ENCODE measurements at places on chromosomes 13 and 19. TPM values are rescaled to one million over a fixed set of nuclear protein-coding genes. Genes with fewer than 3 reads are reported as not detected.
A peak's percentile ranks its signal among the peaks of the same experiment; 100 is the strongest.

DNA sequence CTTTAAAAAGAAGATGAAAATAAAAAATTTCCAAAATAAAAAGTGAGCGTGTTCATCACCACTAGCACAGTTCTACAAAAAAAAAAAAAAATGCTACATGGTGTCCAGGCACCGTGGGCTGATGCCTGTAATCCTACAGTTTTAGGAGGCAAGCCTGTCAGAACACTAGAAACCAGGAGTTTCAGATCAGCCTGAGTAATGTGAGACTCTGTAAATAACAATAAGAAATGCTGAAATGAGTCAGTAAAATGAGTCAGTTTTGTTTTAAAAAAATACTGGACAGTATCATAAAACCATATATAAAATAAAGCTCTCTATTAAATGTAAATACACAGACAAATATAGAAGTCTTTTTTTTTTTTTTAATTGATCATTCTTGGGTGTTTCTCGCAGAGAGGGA is 30.0 kb downstream of the ZNF91 start:
- no peak for DNase-seq

GRCh38 chr13:52161181-52161646 is 1.8 kb upstream of the NEK3 start:
- DNase-seq: no peak

DNA sequence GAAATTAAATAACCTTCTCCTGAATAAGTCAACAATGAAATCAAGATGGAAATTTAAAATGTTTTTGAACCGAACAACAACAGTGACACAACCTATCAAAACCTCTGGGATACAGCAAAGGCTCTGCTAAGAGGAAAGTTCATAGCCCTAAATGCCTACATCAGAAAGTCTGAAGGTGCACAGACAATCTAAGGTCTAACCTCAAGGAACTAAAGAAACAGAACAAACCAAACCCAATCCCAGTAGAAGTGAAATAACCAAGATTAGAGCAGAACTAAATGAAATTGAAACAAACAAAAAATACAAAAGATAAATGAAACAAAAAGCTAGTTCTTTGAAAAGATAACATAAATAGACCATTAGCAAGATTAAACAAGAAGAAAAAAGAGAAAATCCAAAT is 9.0 kb downstream of the UGGT2 start:
- DNase-seq: no peak

- DNase-seq: peak; percentile 35
Observed at GRCh38 chr13:100382785-100383184, 205.8 kb downstream of the GGACT start.

DNA sequence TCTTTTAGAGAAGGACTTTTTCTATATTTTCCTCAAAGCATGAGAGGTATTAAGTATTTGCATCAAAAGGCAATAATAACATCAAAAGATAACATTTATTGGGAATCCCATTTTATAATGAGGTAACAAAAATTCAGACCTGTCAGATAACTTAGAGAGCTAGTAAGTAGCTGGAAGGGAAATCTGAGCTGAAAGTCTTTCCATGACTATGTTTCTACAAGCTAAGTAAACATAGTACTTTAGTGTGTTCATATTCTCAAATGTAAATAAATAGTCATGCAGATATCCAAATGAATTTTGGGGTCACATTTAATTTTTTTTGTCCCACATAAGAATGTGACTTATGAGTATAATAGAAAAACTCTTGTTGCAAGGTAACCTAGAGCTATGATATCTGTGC is 87.3 kb upstream of the FBXL3 start:
- DNase-seq: no peak

DNA sequence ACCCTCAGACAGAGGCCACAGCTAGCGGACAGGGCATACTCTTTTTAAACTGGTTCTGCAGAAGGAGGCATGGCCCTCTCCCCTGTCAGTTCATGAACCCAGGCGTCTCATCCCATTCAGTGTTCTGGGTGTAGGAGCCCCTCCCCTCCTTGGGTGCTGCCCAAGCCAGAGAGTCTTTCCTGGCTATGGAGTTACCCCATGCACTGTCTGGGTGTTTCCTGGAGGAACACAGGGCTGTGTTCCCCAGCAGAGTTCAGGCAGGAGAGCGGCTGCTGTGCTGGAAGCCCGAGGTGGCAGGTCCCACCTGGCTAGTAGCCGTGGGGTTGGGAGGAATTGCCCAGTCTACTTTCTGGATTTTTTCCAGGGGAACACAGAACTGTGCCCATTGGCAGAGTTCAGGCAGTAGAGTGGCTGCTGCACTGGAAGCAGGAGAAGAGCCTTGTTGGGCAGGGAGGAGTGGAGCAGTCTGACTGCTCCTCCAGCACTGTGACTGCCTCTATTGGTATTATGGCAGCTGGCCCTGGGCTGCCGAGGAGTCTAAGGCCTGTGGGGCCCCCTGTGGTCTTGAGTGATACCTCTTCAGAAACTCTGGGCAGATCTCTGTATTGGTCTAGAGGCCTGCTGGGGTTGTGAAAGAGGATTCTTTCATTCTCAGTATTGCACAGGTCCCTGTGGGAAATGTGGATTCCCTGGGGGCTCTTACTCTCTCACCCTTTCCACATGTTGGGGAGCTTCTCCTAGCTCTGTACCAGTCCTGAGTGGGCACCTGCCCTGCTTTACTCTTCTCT is 168.3 kb downstream of the PCDH20 start:
- no peak for DNase-seq

DNA sequence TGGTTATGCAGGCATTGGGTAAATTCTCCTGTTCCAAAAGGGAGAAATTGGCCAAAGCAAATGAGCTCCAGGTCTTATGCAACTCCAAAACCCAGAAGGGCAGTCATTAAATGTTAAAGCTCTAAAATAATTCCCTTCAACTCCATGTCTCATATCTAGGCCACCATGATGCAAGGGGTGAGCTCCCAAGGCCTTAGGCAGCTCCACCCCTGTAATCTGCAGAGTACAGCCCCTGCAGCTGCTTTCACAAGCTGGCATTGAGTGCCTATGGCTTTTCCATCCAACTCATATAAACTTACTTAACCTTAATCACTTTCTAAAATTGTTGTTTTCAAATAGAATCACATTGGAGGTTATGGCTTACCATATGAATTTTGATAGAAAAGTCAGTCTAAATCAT is 44.7 kb upstream of the ZNF429 start:
- DNase-seq: no peak

DNA sequence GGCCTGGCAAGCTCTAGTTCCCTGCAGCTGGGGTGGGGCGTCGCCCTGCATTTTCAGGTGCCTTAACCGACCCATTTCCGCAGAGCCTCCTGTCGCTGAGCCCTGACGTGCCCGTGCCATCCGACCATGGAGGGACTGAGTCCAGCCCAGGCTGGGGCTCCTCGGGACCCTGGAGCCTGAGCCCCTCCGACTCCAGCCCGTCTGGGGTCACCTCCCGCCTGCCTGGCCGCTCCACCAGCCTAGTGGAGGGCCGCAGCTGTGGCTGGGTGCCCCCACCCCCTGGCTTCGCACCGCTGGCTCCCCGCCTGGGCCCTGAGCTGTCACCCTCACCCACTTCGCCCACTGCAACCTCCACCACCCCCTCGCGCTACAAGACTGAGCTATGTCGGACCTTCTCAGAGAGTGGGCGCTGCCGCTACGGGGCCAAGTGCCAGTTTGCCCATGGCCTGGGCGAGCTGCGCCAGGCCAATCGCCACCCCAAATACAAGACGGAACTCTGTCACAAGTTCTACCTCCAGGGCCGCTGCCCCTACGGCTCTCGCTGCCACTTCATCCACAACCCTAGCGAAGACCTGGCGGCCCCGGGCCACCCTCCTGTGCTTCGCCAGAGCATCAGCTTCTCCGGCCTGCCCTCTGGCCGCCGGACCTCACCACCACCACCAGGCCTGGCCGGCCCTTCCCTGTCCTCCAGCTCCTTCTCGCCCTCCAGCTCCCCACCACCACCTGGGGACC is 1.2 kb downstream of the ZFP36 start:
- DNase-seq: no peak

CD209 gene
- total RNA-seq: not detected

DNA sequence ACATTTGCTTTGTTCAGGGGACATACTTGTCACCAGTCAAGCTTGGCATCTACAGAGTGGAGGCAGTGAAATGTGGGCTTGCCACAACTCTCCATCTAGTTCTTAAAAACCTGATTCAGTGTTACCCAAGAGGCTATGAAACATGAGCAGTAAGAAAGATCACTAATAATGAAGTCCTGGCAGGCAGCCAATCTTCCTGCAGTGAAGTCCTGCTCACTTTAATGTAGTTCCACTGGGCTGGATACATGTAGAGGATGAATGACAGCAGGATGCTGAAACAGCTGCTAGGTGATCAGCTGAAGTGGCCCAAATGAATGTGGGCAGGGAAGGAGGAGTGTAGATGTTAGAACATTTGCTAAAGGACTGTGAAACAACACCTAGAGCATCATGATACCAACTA is 1213.1 kb downstream of the OLFM4 start:
- DNase-seq: peak; percentile 66

GRCh38 chr13:111401755-111402154 is 81.3 kb downstream of the TEX29 start:
- no peak for DNase-seq

GRCh38 chr13:31649766-31650165 is 89.6 kb upstream of the RXFP2 start:
- no peak for DNase-seq

DNA sequence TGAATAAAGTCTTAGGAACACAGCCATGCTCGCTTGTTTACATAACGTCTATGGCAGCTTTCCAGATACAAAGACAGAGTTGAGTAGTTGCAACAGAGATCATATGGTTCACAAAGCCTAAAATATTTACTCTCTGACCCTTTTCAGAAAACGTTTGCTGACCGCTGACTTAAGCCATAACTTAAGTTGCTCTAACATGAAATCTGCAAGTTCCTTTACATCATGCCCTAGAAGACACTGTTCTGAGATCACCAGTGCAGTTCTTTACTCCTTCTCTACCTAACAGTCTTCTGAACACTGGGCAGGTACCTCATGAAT is 166.4 kb downstream of the DCLK1 start:
- DNase-seq: peak; percentile 76

All from cardiac muscle cell (in vitro differentiated cells and primary cell).